ENCODE measurements at places on chromosomes 2 and 18.

DNA sequence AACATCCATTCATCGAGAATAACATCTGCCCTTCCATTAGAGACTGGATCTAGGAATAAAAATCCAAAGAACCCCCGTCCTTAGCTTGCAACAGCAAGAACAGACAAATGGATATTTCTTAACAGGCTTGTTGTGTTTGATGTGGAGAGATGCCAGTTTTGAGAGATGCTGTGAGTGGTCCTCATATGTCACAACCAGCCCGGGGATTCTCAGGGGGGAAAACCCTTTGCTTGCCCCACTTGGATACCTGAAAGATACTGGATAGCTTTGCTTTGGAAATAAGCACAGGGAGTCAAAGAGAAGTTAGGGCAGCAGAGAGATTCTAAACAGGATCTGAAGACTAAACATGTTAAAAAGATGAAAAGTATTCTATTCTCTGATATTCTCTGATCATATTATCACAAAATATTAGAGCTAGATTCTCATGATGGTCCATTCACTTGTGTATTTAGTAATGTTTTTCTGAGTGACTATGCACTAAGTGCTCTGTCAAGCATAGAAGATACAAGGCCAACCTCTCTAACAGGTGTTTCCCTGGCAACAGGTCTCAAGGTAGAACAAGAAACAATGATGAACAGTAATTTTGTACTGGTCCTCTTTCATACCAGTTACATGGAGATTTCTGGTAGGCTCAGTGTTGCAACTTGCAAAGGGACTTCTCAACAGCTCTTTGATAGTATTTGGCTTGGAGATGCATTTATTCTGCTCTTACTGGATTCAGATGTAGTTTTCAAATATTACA lies 348.2 kb downstream of the MYCN start:
- DNase-seq = no peak

DNA sequence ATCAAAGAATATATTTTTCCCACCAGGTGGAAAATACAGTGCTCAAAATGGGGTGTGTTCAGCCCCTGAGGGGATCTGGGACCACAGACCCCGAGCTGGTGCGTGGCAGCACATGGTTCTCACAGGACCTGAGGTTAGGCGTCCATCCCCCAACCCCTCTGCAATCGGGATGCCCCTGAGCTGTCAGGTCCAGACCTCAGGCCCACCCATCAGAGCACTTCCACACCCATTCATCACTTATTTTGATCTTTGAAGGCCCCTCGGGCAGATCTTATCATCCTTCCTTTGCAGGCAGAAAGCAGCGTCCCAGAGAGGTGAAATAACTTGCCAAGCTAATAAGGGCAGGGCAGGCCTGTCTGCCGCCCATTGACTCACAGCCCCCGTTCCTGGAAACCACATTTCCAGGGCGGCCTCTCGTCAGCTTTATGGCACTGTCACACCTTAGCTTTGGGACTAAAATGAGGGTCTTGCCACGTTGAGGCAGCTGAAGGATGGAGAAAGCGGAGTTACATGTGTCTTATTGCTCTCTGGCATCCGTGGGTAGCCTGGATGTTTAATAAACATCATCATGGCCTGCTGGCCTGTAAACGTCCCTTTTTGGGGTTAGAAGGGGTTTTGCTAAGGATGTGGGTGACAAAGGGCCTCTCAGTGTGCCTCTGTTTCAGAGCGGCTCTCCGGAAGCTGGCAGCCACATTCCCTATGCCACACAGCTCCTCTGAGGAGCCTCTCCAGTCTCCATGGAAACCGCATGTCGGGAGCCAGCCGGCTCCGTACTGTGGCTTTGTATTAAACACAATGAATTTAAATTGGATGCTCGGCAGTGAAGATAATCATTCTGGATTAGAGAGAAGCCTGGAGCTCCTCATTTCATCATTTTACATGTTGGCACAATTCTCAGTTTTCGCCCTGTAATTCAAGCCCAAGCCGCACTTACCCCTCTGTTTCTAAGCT lies 58.3 kb upstream of the MAPRE3 start:
- DNase-seq = no peak

DNA sequence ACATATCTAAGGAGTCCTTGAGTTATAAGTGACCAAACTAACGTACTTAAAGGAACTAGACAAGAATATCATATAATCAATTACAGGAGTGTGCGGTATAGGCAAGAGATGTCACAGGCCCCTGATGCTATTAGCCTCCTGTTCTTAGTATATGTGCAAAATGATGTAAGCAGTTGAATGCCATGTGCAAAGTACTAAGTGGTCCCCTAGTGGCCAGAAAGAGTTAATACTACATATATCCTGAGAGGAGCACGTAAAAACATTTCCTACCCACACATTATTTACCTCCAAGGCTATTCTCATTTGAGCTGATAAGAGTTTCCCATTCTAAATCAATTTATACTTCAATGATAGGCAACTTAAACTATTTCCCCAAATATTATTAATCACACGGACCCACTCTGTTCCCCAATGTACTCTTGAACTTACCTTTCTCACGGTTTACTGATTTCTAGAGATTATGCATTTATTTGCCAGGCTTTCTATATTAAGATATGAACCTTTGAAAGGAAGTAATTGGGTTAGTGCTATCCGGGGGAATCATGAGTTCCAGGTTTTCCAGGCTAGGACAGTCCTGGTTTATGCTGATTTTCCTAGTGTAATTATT lies 158.0 kb upstream of the KLHL14 start:
- peak; percentile 89 for DNase-seq

DNA sequence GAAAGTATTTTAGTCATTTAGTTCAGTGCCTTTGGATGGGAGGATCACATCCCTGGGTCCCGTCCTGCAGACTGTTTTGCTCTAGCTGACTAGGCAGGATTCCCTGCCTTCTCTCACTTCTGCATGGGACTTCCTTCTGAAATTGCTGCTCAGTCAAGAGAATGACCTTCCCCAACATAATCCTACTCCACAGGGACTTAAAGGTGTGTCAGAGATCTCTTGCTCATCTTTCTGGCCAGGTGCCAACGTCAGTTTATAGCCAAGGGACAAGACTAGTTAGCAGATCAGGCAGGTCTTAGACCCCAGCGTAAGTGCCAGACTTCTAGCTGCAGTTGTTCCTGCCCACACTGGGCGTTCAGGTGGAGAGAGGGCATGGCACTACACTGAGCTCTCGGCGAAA lies 9.5 kb upstream of the IL1B start:
- no peak for DNase-seq

- DNase-seq = no peak
These were observed 218.9 kb downstream of the NDUFA10 start for GRCh38 chr2:239806276-239806675.

DNA sequence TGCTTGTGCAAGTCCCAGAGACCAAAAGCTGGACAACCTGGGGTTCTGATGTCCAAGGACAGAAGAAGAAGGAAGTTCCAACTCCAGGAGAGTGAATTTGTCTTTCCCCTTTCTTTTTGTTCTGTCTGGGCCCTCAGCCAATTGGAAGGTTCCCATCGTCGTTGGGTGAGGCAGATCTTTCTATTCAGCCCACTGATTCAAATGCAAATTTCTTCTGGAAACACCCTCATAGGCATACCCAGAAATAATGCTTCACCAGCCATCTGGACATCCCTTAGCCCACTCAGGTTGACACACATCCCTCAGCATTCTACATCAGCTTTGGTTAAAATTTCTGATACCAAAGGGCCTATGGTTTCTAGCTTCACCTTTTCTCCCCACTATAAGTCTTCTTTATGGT lies 156.5 kb downstream of the SP3 start:
- no peak for DNase-seq

DNA sequence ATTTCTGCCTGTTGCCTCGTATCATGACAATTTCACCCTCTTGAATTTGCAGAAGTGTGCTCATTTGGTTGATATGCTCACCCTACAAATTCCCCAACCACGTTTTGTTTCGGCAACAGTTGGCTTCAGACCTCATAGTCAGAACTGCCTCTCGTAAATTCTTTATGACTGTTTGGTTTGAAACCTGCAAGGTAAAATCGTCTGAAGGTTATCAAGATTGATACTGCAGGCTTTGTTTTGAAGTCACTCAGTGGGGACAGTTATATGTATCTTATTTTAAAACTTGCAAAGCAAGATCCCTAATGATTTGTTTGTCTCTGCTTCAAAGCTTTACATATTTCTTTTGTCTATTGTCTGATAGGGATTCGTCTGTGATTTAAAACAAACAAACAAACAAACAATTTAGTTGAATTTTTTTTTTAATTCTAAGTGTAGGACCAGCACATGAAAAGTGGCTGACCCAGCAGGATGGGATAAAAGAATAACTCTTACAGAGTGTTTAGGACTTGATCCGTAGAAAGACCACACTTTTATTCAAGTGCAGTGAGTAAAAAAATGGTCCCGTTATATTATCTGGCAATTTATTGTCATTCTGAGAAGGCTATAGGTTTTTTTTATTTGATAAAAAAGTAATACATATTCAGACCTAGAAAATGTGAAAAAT lies 45.7 kb upstream of the MYCN start:
- no peak for DNase-seq

DNA sequence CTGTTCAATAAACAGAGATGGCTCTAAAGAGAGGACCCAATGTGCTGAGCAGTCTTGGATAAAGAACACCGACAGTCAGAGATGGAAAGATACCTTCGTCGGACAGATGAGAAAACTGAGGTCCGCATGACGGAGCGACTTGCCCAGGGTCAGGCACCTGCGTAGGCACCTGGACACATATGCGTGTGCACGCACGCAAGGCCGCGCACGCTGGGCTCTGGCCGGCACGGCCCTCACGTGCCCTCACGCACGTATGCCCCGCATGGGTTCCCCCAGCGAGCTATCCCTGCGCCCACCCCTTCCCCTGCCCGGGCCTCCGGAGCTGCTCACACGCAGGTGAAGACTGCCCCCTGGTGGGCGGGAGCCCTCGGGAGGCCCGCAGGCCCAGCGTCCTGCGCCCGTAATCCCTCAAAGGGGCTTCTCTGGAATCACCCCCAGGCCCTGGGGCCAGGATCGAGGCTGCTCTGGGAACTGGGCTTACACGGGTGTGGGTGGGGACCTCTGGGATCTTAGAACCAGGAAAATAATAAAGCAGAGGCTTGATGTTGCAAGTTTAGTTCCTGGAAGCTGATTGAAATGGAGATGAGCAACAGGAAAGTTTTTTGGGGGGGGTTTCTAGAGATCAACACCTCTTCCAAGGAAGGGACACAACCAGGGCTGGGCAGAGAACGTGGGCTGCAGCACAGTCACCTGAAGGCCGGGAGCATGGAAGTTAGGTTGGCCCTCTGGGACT lies 246.3 kb downstream of the TNS1 start:
- DNase-seq = no peak

- DNase-seq = no peak
These were observed 207.6 kb downstream of the ANAPC1 start for GRCh38 chr2:111676291-111676822.

DNA sequence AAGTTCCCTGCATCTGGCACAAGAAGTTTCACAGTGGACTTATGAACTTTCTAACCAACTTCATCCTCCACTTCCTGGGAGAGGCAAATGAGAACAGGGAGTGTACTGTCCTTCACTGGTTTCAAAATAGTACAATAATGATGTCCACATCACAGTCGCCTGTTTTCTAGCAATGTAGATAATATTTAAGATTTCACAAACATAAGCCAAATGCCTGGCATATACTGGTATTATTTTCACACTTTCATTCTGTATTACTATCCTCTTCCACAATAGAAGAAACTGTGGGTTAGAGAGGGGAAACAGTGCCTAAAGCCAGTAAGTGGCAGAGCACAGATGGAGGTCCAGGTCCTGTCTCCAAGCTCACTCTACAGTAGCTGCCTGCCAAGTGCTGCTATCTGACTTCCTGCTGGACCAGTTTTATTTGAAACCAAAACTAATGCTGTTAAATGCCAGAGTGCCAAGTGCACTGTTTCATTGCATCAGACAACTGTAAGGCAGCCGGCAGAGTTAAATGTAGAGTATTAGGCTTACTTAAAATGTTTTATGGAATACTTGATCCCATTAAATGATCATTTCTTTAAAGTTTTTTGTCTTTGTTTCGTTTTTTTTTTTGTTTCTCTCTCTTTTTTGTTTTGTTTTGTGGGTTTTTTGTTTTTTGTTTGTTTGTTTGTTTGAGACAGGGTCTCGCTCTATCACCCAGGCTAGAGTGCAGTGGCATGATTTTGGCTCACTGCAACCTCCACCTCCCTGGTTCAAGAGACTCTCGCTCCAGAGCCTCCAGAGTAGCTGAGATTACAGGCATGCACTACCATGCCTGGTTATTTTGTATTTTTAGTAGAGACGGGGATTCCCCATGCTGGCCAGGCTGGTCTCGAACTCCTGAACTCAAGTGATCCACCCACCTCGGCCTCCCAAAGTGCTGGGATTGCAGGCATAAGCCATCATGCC lies 15.1 kb downstream of the COBLL1 start:
- DNase-seq = no peak
